ENCODE measurements at places on chromosomes 12 and 14. TPM values are rescaled to one million over a fixed set of nuclear protein-coding genes. Genes with fewer than 3 reads are reported as not detected.

Gene SLC8A3
- 32.6 TPM for total RNA-seq

Gene PLD4
- total RNA-seq = 25.6 TPM

Gene CD69
- 545 TPM for total RNA-seq

Gene CDKL1
- total RNA-seq = 6.5 TPM

Gene AQP6
- under 0.01 TPM for total RNA-seq

Gene SCN8A
- total RNA-seq = 0.54 TPM

Gene RGS6
- total RNA-seq = 0.54 TPM

Gene B4GALNT3
- under 0.01 TPM for total RNA-seq

Gene CCDC197
- not detected for total RNA-seq

GRCh38 chr14:35879654-35880249 is 53.6 kb downstream of the BRMS1L start:
- no peak for DNase-seq

- DNase-seq = no peak
Measured at GRCh38 chr14:76465664-76466063, 89.7 kb downstream of the ESRRB start.

DNA sequence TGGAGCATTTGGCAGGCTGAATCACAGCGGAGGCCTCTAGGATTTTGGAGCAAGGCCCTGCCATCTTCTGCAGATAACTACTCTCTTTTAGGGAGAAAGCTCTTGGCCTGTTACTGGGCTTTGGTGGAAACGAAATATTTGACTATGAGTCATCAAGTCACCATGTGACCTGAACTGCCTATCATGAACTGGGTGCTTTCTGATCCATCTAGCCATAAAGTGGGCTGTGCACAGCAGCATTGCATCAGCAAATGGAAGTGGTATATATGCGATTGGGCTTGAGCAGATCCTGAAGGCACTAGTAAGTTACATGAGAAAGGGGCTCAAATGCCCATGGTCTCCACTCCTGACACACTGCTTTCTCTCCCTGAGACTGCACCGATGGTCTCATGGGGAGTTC is 21.1 kb downstream of the GYS2 start:
- no peak for DNase-seq

GRCh38 chr12:4849115-4849541 is 60.6 kb upstream of the KCNA1 start:
- DNase-seq = peak; percentile 35

- DNase-seq = no peak
Measured at GRCh38 chr12:97005646-97006045, 98.6 kb downstream of the NEDD1 start.

DNA sequence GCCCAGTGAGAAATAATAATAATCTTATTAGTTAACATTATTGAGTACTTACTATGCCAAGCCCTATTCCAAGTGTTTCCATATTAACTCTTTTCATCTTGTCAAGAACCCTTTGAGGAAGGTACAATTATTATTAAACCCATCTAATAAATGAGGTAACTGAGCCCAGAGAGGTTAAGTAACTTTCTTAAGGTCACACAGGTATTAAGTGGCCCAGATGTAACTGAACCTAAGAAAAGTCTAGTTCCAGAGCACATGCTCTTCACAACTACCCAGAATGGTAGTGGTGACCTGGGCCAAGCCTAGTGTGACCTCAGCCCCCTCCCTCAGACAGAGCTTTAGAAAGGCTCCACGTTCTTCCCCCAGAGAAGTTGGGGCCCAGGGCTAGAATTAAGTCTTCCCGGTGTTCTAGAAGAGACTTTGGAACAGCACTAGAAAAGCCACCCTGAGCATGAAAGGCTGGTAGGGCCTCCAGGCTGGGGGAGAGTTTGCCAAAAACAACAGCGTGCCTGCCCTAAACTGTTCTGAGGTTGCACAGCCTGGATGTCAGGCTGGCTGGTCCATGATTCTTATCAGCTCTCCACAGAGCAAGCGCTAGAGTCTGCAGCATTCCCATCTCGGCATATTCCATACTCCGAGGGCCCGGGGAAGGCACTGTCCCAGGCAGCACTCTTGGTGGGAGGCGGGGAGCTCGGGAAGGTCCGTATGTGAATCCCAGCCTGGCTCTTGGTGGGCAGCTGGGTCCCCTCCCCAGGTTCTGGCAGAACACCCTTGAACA is 41.3 kb upstream of the CTDSP2 start:
- DNase-seq = no peak
